HCEC 1CT (cell line): ENCODE measurements at places on chromosomes 2 and 18.
A peak's percentile ranks its signal among the peaks of the same experiment; 100 is the strongest.

DNA sequence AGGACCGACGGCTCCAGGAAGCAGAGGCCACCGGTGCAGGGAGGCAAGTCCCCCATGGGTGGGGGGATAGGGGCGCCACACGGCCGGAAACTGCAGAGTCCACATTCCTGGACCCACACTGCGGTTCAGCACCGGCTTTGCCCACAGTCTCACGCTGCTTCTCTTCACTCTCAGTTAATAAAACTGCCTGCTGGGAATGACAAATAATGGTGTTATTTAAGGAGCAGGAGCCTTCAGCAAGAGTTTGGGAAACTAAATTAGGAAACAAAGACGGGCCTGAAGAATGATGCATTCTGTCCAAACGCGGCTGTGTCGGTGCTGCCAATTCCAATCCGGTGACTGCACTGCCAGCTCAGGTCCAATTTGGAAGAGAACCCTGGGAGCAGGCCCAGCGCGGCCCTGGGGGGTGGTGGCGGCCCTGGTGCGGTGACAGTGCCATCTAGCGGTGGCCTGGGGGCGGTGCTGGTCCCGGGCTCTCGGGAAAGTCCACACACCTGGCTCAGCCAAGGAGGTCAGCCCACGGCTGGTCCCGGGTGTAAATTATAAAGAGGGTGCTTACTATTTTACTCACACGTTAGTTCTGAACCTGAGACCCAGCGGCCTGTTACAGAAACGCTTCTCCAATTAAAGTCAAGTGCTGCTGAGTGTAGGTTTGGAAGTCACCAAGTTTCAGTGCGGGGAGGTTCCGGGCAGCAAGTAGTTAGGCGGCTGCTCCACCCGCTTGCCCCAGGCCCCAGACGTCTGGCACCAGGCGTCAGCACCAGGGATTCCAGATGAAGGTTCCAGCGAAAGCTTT is 73.1 kb upstream of the PXDN start:
- peak; percentile 97 for DNase-seq

DNA sequence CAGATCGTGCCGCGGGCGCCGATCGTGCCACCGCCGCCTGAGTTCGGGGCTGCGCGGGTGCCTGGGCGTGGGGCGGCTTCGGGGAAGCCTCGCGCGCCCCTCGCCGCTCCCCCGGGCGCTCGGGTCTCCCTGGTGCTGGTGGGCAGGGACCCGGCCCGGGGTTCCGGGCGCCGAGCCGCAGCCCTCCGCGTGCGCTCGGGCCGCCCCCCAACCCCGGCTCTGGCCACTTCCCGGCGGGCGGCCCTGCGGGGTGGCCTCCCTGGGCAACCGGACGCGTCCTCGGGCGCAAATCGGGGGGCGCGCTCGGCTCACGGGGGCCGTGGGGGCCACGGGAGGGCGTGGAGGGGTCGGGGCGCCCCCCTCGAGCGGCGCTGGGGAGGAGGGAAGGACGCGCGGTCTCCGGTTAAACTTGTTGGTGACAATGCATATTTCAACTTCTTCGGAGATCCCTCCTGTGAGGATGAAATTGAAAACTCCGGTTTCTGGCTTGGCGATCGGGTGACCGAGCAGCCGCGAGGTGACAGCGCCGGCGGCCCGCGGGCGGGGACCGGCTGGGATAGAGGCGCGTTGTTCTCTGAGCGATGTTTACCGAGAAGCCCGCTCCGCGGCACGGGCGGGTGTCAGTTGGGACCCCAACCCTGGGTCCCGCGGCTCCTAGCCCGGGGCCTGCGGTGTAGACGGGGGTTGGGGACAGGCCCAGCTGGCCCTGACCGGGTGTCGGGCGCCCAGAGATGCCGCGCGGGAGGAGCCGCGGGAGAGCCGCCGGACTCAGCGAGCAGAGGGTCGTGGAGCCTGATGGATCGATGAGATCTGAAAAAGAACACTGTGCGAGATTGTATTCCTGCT is 676 bp downstream of the SH3BP4 start:
- DNase-seq: no peak

GRCh38 chr2:162254236-162254871 is 11.1 kb upstream of the FAP start:
- DNase-seq: no peak

GRCh38 chr18:55996717-55997116 is 408.7 kb upstream of the TCF4 start:
- no peak for DNase-seq

DNA sequence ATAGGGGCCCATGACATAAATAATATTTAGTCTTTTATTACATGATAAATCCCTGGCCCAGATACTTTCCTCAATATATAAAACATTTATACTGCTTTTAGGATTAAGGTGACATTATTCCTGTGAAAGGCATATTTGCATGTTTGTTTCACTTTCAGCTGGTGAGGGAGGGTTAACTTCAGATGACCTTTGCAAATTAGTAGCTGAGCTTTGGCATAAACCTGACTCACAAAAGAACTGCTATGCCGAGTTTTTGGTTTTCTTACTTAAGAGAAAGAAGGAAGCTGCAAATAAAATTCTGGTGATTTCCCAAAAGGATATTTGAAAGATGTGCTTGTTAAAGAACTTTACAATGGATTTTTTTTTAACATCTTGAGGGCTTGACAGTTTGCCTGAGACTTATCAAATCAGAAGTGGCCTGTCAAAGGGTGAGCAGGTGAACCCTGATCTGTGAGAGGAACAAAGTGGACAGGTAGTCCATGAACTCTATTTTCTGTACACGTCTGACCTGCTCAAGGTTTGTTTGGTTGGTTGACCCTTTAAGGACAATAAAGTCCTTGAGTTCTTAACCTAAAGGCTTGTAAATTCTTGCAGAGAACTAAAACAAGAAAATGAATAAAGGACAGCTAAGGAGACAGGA is 93.5 kb downstream of the FAM124B start:
- DNase-seq: no peak

- no peak for DNase-seq
These were observed 8.3 kb downstream of the NFU1 start for GRCh38 chr2:69428981-69429380.

GRCh38 chr2:38709567-38710194 is 41.5 kb downstream of the SRSF7 start:
- no peak for DNase-seq

DNA sequence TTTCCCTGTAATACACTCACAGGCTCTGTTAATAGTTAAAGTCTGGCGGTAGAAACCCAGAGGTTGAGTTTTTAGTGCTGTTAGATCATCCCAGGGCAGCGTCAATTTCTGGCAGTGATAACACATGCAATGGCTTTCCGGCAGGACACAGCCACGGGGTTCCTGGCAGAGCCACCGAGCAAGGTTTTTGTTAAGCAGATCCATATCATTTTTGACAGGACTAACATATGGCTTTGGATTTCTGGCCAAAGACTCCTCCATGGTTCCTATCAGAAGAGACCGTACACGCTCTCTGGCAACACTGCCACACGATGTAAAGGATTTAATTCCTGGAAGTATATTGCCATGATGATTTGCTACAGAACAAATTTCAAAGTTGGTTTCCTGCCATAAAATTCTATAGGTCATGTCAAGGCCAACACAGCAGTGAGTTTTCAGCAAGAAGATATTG is 854.3 kb downstream of the LRRTM4 start:
- no peak for DNase-seq

- peak; percentile 32 for DNase-seq
These were observed 37.2 kb upstream of the BIN1 start for GRCh38 chr2:127143841-127144782.

DNA sequence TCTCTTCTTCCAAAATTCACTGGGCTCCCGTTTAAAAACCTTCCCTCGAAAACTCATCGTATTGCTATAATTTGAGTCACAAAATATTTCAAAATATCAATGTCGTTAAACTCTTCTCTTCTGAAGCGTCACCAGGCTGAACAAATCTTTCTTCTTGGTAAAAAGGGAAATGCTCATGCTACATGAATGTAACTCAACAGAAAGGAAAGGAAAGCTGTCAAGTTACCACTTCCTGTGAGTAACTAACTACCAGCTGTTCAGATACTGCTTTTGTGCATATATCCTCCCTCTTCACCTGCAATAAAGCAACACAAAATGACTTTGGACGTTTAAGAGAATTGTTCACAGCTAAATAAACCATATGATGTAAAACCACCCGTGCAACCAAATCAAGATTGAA is 95.4 kb downstream of the DOCK10 start:
- DNase-seq: peak; percentile 95

DNA sequence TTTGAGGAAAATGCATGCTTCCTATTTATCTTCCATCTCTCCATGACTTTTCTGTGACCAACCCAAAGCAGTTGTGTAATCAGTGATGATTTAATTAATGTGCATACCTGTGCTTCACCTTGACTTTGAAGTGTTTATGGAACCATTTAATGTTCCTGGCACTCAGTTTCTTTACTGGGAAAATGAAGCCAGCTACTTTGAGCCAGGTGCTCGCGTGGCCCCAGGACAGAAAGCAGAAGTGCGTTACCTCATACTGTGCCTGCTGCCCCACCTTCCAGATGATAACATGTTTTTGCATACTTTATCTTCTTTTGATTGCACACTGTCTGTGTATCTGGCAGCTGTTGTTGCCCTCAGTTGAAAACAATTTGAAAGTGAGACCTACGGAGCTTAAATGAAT is 61.3 kb downstream of the PMAIP1 start:
- DNase-seq: no peak

DNA sequence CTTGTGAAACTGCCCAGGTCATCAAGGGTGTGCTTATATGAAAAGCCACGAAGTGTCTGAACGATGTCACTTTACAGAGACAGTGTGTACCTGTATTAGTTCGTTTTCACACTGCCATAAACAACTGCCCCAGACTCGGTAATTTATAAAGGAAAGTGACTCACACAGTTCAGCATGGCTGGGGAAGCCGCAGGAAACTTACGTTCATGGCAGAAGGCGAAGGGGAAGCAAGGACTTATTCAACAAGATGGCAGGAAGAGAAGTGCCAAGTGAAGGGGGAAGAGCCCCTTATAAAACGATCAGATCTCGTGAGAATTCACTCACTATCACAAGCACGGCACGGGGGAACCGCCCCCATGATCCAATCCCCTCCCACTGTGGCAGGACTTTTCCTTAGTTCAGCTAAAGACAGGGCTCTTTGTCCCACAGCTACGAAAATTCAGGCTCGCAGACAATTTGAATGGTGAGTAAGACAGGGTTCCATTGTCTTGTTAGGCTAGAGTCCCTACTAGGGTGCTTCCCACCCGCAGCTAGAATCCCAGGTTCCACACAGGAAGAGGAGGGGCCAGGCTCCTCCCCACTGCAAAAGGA is 20.1 kb downstream of the TMEM177 start:
- no peak for DNase-seq

DNA sequence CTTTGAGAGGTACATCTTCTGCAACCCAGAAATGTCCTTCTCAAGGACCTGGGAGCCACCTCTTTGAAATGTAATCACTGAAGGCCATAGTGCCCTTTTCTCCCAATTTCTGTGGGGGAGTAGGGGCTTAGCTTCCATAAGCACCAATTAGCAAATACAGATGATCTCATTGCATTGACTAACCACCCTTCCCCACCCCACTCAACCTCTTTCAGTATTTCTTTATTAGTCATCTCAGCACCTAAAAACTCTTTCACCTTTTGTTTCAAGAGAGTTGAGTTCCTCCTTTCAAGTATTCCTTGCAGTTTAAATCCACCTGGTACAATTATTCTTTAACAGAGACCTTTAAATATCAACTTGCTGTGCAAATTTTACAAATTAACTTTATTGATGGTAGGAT is 1011.8 kb upstream of the CDH2 start:
- peak; percentile 11 for DNase-seq

- no peak for DNase-seq
These were observed 100.6 kb downstream of the NRP2 start for GRCh38 chr2:205782941-205783340.

DNA sequence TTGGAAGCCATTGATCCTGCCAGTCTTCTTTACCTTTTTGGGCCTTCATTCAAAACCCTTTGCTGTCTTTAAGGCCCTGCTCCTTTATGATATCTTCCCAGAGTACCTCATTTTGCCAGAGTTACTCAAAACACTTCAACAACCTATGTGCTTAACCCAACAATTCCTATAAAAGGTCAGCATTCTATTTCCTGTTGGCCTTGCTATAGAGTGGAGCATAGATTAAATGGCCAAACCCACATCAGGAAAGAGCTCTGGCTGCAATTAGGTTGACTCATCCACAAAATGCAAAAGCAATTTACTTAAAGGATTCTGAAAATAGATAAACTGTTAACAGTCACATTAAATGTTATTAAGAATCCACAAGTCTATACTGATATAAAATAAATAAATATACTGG is 21.2 kb downstream of the MRPL33 start:
- DNase-seq: peak; percentile 63

GRCh38 chr2:21820271-21820670 is 696.5 kb downstream of the TDRD15 start:
- peak; percentile 74 for DNase-seq

- no peak for DNase-seq
These were observed 96.7 kb downstream of the ZNF385B start for GRCh38 chr2:179764710-179765109.

GRCh38 chr2:143229952-143230351 is 100.7 kb downstream of the ARHGAP15 start:
- DNase-seq: no peak

DNA sequence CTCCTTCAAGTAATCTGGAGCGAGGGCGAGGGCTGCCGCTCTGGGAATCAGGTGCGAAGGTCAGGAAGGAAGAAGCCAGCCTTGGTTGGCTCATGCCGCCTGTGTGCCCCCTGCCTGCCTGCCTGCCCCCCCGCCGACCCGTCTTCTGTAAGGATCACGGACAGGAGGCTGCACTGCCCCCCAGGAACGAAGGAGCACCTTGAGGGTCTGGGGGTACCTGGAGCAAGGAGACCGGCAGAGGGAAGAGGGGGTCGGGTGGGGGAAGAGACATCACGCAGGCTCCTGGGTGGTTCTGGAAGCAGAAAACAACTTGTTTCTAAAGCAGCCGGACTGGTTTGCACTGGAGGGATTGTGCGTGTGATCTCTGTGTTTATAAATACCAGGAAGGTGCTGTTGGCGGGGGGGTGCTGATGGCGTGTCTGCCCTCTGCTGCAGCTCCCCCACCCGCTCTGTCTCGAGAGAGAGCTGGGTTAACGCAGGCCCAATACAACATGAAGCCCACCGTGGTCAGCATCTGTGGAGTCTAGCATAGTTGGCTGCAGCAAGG is 1.7 kb downstream of the FOSL2 start:
- peak; percentile 45 for DNase-seq

GRCh38 chr2:239204136-239204875 is 196.5 kb downstream of the HDAC4 start:
- DNase-seq: no peak

DNA sequence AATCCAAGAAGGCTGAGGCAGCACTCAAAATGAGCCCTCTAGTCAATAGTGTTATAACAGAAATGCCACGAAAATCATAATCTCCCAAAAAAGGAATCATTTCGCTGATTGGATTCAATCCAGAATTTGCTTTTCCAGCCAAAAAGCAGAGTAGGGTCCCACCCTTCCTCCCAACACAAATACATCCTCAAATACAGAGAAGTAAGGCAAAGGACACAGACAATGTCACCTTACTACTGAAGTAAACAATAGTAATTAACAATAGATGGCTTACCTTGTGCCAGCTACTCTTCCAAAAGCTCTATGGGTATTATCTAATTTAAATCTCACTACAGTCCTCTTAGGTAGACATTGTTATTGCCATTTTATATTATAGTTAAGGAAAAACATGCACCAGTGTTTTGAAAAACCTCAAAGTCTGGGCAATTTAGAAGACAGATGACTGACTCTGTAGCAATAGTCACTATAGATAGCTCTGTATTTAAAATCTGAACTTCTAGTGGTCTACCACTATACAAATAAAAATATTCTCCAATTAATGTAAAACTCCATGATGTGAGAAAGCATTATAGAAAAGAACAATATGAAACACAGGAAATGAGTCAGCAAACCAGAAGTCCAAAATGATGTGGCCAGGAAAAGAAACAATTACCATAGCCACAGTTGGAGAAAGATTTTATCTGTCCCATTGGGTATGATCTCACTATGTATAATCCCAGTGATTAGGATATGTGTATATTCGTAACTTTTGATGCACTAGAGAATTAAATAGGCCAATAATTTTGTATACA is 305.0 kb upstream of the ERBB4 start:
- DNase-seq: peak; percentile 94
